M059J (cell line): ENCODE measurements at places on chromosomes 4 and X.

GRCh38 chrX:13341491-13342101 is 21.7 kb upstream of the ATXN3L start:
- peak; percentile 41 for DNase-seq

DNA sequence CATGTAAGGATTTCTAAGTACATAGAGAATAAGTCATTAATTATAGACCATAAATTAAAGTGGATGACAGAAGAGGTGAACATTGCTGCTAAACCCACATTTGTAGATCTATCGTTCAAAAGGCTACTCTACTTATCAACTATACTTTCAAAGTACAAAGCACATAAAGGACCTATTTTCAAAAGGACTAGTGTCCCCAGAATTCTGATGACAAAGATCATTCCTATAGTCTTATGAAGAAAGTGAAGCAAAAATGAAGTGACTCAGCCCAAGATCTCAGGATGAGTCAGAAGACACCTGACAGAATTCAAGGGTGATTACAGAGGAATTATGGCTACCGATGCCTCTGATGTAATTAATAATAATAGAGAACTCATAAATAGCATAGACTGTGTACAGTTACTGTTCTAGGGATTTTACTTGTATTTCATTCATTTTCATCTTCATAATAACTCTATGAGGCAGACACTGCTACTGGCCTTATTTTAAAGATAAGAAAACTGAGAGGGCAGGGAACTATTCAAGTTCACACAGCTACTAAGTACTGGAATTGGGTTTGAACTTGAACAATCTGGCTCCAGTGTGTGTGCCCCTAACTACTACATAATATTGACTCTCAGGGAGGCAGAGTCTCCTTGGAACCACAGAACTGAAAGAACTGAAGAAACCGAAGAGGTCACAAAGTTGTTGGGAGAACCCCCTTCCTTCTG is 17.1 kb downstream of the USP46 start:
- peak; percentile 67 for DNase-seq

- DNase-seq: no peak
Measured at GRCh38 chrX:97700547-97700946, 816.8 kb downstream of the RPA4 start.

DNA sequence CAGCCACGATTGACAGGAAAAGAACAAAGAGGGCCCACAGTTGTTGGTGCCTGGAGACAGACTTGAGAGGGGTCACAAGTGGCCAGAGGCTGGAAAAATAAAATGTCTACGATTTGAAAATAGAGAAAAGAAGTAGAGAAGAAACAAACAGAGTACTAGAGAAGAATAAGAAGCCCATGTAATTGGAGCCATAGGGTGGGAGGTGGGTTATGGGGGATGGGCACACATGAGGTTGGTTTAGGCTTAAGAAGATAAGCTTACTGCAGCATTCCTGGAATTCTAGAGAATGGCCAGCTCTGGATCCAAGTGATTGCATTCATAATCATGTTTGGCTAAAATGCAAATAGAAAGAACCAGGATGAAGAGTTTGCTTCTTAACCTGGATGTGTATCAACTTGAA is 210.7 kb downstream of the MAML3 start:
- no peak for DNase-seq

- no peak for DNase-seq
Measured at GRCh38 chr4:72951147-72951546, 118.4 kb downstream of the COX18 start.

DNA sequence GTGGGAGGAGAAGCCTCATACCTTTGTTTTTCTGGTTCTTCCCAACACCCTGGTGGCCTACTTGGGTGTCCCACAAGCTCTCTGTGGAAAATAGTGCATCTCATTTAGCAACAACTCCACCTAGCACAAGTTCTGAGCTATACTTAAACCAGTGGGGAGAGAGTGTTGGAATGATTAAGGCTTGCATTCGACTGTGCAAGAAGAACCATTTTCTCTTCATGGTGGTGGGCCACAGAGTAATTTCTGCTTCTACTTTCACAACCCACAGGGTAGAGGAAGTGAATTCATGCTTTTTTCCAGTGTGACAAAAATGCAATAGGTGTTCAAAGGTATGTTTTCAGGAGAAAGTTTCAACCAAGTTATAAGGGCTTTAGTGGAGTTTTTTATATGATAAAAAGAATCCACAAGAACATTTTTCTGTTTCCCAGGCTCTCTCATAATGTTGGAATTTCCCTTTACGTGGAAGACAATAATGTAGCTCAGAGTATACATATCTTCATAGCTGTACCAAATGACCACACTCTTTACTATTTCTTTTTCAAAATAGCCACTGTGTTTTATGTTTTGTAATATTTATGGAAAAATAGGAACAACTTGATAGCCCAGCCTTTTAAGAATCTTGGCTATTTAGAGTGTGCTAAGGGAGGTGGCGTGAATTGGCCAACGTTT is 80.3 kb upstream of the HHIP start:
- no peak for DNase-seq

DNA sequence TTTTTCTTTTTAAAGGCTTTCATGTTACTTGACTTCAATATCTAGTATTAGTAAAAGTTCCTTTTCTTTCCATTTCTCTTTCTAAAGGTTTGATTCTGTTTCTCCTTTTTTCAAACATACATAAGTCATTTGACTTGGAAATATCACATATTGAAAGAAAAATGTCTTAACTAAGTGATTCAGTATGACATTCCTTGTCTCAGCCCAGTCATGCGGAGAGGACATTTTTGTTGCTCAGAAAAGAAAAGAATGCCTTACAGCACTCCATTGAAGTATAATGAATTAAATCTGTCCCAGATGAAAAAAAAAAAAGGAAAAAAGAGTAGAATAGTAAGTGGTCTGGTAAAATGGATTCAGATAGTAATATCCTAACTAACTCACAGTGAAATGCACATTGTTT is 466.1 kb downstream of the ADGRL3 start:
- no peak for DNase-seq

DNA sequence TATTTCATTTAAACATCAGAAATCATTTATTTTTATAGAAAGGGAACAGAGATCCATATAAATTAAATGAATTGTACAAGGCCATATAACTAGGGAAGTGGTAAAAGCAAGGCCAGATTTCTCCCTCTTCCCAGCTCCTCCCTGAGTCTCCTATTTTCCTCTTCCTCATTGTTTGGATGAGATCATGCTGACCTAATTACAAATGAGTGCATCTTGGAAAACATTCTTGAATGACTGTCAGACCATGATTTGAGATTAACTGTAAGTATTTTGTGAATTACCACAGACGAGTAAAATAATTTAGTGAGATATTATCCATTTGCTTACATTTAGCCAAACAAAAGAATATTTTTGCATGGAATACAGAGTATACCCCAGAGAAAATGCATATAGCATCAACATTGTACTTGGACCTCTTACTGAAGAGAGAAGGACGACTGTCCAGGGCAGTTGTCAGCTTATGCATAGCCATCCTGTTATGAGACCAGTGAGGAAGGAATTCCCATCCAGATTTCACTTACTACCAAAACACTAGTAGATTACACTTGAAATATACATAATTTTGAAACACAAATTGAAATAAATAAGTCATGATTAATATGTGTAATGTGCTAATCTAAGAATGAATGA is 47.3 kb downstream of the SLAIN2 start:
- DNase-seq: peak; percentile 46
